ENCODE measurements at places on chromosomes 12 and 14.

- no peak for DNase-seq
These were observed 49.2 kb downstream of the TSHR start for GRCh38 chr14:81004575-81004974.

DNA sequence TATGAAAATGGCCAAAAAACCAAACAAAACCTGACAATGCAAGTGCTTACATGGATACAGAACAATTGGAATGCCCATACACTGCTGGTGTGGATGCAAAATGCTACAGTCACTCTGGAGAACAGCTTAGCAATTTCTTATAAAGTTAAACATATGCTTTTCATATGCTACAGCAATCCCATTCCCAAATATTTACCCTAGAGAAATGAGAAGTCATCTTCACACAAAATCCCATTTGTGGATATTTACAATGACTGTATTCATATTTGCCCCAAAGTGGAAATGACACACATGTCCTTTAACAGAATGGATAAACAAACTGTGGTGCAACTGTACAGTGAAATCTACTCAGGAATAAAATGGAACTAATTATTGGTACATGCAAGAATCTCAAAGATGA lies 20.4 kb downstream of the SAV1 start:
- DNase-seq: no peak

- DNase-seq: no peak
These were observed 128.3 kb downstream of the AKAP6 start for GRCh38 chr14:32457213-32457920.

DNA sequence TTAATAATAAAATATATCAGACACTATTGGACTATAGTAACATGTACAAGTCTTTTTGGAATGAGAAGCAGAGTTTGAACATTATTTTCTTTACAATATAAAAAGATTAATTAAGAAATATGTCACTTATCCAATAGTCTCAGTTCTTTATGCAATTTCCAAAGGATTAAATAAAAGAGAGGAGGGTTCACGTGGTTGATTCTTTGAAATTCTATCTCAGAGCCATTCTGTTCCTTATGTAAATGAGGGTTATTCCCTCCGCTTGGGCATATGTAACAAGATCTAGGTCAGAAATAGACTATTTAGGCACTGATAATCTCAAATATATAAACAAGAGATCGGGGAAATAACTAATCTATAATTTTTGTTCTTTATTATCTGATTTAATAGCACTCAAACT lies 2.1 kb upstream of the TUBA1A start:
- no peak for DNase-seq
